NCI-H187 treated with DMSO at 0.1 percent for 48 hours (cell line): ENCODE measurements at places on chromosomes 7 and 10.

GRCh38 chr10:67664942-67665341 lies 31.1 kb downstream of the CTNNA3 start:
- DNase-seq: no peak

- DNase-seq: no peak
Measured at GRCh38 chr10:132103116-132103910, 37.6 kb downstream of the JAKMIP3 start.

- no peak for DNase-seq
Measured at GRCh38 chr7:128210036-128210347, 31.1 kb upstream of the LEP start.

DNA sequence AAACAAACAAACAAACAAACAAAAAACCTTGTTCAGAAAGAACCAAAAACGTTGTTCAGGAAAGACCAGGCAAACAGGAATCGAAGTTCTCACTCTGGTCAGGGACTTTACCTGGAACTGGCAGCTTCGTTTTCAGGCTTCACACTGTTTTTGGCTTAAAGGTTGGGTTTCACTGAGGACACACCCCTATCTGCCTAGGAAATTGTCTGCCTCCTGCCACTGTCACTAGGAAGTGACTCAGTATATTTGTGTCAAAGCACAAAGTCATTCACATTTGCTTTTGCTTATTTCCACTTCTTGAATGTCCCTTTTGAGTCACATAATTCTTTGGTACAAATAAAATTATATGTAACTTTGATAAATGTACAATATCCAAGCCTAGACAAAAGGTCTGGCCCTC lies 37.9 kb downstream of the PNLIPRP3 start:
- no peak for DNase-seq

- DNase-seq: no peak
Measured at GRCh38 chr7:105934572-105935185, 28.4 kb upstream of the CDHR3 start.

DNA sequence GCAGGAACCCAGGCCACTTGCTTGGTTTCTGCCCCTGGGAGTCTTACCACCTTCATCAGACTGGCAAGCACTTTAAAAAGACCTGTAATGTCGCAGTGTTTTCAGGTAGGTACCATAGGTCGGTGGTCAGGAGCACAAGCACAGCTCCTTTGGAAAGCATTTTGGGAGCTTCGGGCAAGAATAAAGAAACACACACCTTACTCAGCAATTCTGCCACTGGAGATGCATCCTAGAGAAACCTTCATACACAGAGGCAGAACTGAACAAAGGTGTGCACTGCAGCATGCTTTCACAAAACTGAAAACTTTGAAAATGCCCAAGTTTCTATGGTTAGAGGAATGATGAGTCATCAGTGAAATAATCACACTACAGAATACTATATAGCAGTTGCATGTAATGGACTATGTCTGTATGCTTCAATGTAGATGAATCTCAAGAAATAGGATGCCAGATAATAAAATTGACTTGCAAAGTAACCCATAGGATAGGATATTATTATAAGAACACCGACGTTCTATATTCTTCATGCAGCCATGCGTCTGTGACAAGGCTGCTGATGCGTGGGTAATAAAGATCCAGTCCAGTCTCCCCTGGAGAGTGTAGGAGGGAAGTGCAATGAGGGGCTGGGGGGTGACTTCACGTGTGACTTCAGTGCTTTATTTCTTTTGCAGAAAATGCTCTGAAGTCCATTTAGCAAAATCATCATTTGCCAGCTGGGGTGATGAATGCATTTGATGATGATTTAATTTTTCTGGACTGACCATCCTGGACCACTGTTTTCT lies 309.5 kb downstream of the WDR37 start:
- DNase-seq: no peak

DNA sequence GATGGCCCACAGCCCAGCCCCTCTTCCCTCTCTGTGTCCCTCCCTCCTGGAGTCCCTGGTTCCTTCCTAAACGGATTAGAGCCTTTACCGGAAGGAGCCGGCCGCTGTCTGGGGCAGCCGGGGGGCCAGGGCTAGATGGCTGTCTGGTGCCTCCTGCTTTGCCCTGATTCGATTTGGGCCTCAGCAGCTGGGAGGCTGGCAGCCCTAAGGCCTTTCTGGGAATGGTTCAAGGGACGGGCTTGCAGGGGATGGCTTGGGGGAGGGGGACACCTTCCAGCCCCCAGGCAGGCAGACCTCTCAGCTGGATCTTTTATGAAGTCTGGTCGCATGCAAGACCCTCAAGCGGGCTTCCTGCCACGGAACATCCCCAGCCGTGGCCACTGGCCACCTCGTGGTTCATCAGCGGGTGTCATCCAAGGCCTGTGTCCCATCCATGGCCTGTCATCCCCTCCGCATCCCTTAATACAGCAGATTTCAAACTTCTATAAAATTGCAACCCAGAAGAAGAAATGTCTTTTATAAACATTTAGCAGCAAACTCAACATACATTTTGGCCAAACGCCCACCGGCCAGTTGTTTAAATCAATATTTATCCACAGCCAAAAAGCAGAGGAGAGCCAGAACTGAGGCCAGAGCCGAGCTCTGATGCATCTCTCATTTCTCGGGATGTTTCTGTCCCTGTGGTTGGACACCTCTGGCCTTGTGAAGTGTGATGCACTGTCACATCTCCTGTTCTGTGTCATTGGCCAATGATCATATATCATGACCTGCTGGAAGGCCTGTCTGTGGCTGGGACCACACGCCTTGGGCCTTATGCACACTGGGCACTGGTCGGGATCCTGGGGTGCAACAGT lies 52.0 kb downstream of the GTF2IRD1 start:
- no peak for DNase-seq

GRCh38 chr10:130111852-130112180 lies 1.2 kb upstream of the C10orf143 start:
- no peak for DNase-seq
